Fibroblast of lung (primary cell): ENCODE measurements at places on chromosomes 3 and 15.

DNA sequence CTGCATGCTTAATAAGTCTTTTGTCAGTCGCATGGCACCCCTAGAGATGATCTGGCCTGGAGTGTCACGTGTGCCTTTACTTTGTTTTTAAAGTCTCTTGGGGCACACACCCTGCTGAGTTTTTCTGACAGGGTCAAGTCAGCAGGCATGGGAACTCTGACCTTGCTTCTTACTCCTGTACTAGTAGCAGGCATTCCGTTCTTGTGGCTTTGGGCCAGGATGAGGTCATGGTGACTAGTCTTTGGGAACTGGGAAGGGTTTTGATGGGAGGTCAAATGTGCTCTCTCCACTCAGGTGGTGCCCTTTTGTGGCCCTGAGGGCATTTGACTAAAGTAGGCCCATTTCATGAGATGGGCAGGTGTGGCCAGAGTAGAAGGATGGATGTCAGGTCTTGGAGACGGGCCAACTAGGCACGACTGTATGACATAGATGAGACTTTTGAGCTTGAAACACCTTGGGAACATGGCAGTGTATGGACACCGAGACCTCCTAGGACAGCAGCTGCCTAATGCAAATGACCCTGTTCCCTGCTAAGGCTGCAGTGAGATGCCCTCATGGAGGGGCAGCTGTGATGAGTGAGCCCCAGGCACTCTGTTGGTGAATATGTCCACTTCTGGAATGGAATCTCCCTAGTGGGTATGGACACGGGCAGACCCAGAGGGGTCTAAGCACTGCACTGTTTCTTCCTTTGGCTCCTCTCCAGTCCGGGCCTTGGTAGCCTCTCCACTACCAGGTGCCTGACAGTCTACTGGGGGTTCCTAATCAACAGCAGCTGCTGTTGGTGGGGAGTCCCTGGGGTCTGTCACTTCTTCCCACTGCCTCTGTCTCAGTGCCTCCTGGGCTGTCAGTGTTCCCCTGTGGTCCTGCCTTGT lies 16.4 kb downstream of the SRPRB start:
- DNase-seq = peak; percentile 69

DNA sequence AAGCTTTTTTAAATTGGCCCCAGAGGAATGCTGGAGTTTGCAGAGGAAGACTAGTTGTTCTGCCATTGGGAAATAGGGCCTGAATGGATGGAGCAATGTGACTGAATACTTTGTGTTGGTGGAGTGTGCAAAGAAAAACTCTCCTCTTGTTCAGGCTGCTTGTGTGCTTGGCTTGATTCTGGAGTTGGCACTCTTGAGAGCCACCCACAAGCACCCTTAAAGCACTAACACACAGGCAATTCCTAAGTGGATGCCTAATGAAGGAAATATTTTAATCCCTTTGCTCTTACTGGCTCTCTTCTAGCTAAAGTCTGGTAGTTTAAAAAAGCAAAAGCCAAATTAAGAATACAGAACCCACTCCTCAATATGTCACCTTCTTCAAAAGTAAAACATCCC lies 304.4 kb upstream of the C2CD4B start:
- peak; percentile 81 for DNase-seq

- no peak for DNase-seq
Observed at GRCh38 chr15:27550635-27551034, 548.5 kb downstream of the OCA2 start.

DNA sequence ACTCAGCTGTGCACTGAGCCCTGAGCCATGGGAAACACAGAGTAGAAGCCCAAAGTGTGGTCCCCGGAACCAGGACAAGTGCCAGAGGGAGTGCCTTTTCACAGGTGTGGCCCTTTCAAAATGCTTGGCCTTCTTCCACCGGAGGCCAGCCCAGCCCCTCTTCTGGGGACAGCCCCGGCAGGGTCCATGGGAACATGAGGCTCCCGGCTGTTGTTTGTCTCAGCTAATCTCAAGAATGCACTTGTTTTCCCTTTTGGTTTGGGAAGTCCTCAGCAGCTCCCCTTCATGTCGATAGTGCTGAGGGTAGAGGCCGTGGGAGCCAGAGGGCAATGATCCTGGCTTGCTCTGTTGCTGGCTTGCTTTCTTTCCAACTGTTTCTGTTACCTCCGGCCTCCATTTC lies 91.1 kb upstream of the MRPS22 start:
- no peak for DNase-seq

GRCh38 chr3:46722443-46722842 lies 4.8 kb upstream of the PRSS50 start:
- no peak for DNase-seq

GRCh38 chr15:77836121-77836692 lies 203.5 kb upstream of the LINGO1 start:
- DNase-seq = peak; percentile 19

- peak; percentile 46 for DNase-seq
Observed at GRCh38 chr3:165805946-165806561, 31.2 kb downstream of the BCHE start.

DNA sequence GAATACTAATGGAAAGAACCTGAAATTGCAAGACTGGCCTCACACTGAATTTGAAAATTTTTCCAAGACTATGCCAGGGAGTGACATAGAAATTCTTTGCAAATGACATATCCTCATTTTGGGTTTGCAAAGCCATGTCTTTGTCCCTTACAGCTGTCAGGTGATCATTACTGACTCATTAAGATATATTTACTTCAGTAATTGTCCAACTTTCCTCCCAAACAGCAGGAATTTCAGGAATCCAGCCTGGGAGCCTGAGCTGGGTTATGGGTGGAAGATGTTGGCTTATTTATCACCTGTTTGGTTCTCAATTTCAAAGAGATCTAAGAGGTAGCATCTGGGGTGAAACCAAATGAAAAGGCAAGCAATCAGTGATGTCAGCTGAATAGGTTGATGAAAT lies 111.6 kb upstream of the ACP3 start:
- peak; percentile 18 for DNase-seq

GRCh38 chr3:197561926-197562325 lies 6.2 kb upstream of the BDH1 start:
- no peak for DNase-seq

- no peak for DNase-seq
Observed at GRCh38 chr3:17087509-17087908, 202.8 kb downstream of the PLCL2 start.

- DNase-seq = no peak
Observed at GRCh38 chr3:131396170-131396569, 14.6 kb downstream of the NUDT16 start.

GRCh38 chr3:107488942-107489341 lies 33.8 kb upstream of the BBX start:
- DNase-seq = no peak

GRCh38 chr3:11653298-11654055 lies 9.8 kb upstream of the VGLL4 start:
- no peak for DNase-seq

GRCh38 chr15:87675271-87675670 lies 581.3 kb downstream of the NTRK3 start:
- DNase-seq = no peak

DNA sequence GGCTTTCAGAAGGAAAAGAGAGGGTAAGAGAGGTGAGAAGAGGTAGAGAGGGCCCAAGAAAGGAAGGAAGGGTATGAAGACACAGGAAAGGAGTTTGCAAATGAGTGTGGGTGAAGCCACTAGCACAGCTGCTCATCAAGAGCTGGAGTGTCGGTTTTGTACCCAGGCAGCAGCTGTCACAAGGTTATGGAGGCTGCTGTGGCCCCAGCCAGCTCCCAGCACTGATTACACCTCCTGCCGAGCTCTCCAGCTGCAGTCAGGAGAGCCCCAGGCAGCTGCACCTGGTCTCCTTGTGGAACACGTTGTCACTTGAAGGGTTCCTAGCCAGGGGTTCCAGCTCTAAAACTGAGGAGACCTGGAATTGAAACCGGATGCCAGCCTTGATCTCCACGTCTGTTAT lies 60.4 kb upstream of the CHD2 start:
- no peak for DNase-seq

- DNase-seq = no peak
Observed at GRCh38 chr3:179882292-179882691, 154.4 kb downstream of the PEX5L start.

GRCh38 chr15:46701346-46701745 lies 1016.0 kb upstream of the SEMA6D start:
- no peak for DNase-seq

GRCh38 chr15:69031013-69032001 lies 16.8 kb downstream of the NOX5 start:
- DNase-seq = peak; percentile 39

DNA sequence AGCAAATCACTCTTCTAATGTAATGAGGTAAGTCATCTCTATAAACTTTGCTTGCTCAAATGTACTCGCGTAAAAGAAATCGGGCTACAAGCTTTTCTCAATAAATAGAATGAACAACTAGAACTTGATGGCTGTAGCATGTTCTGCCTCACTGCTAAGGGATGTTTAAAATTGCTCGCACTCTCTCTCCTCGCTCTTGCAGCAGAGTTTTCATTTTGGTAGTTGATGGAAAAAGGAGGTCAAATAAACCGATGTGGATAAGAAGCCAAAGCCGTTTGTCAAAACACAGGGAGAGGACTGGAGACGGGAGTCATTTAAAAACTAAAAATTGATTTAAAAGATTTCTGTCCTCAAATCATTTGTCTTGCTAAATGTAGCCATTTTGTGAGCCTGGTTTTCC lies 53.3 kb downstream of the ANXA2 start:
- no peak for DNase-seq
